Colonic mucosa (tissue), 4 donors: ENCODE measurements at places on chromosomes 16 and 17. TPM values are rescaled to one million over a fixed set of nuclear protein-coding genes. Genes with fewer than 3 reads are reported as not detected.

GRCh38 chr17:17466511-17466910 is 10.3 kb upstream of the MED9 start:
- no peak for DNase-seq

NACA2 gene
- total RNA-seq = not detected

- no peak for DNase-seq
Measured at GRCh38 chr16:20905576-20905975, 5.0 kb downstream of the LYRM1 start.

DNA sequence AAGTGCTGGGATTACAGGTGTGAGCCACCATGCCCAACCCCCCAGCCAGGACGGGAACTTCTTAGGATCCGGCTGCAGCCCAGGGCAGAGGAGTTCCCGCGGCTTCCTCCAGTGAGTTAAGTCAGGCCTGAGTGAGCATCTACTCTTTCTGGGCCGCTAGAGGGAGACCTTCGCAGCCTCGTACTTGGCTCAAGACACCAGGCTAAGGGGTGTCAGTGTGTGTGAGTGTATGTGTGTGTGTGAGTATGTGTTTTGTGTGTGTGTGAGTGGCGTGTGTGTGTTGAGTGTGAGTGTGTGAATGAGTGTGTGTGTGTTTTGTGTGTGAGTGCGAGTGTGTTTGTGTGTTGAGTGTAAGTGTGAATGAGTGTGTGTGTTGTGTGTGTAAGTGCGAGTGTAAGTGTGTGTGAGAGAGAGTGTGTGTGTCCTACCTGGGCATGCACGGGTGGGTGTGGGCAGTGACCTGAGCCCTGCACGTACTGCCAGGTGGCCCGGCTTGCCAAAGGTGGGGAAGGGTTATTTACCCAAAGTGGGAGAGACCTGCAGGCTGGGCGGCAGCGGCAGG is 58.5 kb downstream of the TMEM235 start:
- peak; percentile 79 for DNase-seq

DYNLRB2 gene
- not detected for total RNA-seq

UMOD gene
- not detected for total RNA-seq

ZNF385C gene
- total RNA-seq = 0.32 TPM

- DNase-seq = no peak
Measured at GRCh38 chr17:35809855-35810461, 674 bp downstream of the TAF15 start.

PYY gene
- total RNA-seq = 73.8 TPM

- DNase-seq = no peak
Measured at GRCh38 chr16:65312795-65313194, 190.9 kb upstream of the CDH11 start.

DNA sequence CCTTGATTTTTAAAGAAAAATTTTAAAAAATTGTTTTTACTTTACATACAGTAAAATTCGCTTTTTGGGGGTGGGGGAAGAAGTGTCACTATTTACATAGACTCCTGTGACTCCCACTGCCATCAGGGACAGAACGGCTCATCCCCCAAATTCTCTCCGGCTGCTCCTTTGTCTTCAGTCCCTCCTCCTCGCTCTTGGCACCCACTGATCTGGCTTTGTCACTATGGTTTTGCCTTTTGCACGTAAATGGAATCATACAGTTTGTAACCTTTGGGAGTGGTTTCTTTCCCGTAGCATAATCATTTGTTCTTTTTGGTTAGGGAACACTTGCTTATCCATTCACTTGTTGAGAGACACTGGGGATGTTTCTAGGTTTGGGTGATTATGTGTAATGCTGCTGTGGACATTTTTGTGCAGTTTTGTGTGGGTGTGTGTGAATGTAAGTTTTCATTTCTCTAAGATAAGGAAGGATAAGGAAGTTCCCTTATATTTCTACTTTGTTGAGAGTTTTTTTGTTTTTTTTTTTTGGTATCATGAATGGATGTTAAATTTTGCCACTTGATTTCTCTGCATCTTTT is 27.4 kb downstream of the RAB11FIP4 start:
- DNase-seq = no peak

TBC1D28 gene
- total RNA-seq = not detected

TNP2 gene
- not detected for total RNA-seq

DNA sequence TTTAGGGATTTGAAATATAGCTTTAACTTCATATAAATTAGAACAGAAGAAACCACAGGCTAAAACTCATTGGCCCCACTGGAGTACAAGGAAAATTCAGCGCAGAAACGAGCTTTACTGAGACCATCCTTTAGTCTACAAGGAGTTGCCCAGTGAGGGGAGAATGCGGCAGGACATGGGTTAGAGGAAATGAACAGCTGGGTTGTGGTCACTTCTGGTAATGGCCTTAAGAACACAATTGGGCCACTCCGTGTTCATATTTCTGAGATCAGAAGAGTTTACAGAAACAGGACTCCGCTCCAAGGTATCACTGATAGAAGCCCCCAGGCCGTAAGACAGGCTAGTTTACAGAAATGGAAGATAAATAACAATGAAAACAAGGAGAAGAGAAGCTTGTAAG is 188.3 kb downstream of the ZFHX3 start:
- no peak for DNase-seq

DNA sequence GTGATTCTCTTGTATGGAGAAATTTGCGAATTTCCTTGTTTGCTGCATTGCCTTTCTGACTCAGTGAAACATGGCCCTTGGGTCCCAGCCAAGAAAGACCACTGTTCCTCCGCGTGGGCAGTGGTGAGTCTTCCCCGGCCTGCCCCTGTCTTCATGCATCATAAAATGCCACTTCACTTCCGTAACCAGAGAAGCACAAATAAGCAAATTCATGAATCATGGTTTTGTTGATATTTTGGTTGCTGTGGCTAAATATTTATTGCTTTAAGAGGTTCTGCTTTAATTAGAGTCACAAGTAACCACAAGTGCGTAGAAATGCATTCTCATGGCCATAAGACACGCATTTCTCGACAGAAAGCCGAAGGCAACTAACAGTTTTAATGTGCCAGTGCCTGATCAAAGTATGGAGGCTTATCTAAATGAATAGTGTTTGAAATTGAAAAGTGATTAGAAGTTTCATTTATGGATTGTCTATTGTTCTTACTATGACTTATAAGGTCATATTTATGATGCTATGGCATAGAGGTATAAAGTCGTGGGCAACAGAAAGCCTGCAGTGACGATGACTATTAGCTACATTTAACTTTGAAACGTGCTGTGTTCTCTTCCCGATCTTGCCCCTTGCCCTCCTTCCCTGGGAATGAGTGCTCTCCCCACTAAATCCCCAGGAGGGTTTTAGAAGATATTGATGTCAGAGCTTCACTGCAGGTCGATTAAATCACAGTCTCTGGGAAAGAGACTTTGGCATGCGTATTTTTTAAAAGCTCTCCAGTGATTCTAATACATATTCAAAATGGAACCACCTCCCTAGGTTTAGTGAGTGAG is 76.0 kb downstream of the WIPI1 start:
- no peak for DNase-seq

NECAB2 gene
- 0.42 TPM for total RNA-seq

GRCh38 chr16:29710227-29711219 is 31.5 kb downstream of the QPRT start:
- DNase-seq = peak; percentile 45

DNA sequence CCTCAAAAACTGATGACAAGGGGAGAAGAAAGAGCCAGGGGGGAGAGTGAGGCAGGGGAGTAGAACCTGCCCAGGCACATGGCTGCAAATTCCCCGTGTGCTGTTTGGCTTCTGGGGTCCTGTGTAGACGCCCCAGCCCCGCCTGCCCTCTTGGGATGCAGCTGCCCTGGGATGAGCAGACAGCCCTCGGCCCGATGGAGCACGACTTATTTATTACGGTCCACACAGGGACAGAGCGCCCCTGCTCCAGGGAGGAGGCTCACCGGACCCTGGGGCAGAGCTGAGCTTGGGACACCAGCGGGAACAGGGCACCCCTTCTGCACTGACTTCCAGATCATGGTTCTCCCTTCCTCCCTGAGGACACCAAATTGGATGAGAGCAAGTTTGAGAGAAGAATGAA is 9.1 kb downstream of the LDHD start:
- DNase-seq = no peak

PLLP gene
- total RNA-seq = 11.6 TPM

DNA sequence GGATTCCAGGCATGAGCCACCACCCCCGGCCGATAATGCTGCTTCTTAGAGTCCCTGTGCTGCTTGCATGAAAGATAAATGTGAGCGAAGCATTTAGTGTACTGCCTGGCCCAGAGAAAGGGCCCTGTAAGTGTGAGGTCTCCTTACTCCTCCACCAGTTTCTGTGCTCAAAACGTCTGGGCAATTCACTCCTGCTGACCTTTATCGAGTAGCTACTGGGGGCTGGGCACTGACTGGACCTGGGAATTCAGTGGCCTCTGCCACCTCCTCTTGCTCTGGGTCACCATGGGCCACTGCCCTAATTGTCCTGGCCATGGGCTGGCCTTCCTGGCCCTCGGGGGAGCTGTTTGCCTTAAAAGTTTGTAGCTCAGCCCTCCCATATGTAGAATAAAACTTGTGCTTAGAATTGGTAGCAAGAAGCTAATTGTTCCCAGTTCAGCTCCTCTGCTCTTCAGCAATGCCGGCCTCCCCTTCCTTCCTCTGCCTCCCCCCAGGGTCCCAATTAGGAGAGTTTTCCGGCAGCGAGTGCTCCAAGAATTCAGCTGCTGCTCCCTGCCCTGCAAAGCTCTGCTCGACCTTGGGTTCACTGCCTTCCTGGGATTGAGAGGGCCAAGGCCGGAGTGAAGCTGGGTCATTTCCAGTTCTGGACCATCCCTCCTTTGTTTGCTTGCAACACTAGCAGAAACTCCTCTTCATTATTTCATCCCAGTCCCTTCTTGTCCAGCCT is 98.9 kb upstream of the CDC42EP4 start:
- no peak for DNase-seq

GRCh38 chr16:10599626-10600025 is 19.2 kb upstream of the EMP2 start:
- no peak for DNase-seq

DNA sequence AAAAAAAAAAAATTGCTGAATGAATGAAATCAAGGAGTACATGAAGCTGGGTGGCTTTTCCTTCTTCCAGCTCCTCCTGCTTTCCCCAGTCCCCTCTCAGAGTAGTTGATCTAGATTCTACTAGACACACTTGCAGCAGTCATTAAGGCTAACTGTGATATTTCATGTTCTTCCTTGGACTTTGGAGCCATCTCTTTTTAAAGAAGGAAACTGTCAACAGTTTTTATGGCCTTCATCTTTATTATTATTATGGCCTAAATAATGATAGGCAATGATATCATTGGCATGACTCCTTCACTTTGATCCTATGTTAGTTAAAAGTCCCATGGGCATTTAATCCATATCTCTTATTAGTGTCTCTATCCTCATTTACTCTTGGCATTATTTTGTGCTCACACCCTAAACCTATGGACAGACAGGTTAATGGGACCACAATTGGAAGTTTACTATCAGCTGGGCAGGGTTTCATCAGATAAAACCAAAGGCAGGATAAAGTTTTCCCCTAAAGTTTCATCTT is 9.7 kb downstream of the C17orf78 start:
- DNase-seq = no peak

TAC4 gene
- total RNA-seq = not detected

DNA sequence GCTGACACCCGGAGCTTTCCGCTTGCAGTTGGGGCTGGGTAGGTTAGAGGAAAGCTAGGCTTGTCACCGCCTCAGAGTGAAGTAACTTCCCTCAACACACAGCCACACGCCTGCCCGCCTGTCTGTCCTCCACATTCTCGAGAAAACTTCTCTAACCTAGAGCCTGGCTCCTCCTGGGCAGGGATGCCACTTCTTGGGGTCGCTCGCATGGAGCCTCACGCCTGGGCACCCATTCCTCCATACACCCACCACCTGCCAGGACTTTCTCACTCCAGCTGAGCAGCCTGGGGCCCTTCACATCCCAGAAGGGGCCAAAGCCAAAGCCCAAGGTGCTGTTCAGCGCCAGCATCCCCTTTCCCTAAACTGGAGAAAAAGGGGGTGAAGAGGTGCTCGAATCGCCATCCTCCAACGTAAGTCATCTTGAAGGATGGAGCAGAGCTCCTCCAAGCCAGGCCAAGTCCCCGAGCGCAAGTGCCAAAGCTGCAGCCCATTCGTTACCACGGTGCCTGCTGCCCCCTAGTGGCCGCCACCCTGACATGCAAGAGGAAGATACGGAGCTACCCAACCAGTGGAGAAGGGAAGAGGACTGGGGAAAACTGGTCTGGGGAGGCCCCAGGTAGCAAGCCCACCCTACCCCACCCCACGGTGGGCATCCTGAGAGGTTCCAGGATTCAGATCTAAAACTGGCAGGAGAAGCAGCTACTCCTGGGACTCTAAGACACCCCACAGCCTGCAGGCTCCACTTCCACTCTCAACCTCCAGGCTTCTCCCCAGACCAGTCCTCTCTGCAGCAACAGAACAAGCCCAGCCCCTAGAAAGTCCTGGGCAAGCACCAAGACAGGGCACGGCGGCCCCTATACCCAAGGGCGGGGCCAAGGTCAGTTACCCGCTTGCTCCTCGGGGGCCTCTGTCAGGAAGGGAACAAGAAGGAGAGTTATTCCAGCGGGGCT is 63.1 kb downstream of the MYO18A start:
- DNase-seq = peak; percentile 78

- no peak for DNase-seq
Measured at GRCh38 chr17:51359055-51359454, 98.7 kb downstream of the UTP18 start.

PRSS53 gene
- total RNA-seq = 2.6 TPM

DNA sequence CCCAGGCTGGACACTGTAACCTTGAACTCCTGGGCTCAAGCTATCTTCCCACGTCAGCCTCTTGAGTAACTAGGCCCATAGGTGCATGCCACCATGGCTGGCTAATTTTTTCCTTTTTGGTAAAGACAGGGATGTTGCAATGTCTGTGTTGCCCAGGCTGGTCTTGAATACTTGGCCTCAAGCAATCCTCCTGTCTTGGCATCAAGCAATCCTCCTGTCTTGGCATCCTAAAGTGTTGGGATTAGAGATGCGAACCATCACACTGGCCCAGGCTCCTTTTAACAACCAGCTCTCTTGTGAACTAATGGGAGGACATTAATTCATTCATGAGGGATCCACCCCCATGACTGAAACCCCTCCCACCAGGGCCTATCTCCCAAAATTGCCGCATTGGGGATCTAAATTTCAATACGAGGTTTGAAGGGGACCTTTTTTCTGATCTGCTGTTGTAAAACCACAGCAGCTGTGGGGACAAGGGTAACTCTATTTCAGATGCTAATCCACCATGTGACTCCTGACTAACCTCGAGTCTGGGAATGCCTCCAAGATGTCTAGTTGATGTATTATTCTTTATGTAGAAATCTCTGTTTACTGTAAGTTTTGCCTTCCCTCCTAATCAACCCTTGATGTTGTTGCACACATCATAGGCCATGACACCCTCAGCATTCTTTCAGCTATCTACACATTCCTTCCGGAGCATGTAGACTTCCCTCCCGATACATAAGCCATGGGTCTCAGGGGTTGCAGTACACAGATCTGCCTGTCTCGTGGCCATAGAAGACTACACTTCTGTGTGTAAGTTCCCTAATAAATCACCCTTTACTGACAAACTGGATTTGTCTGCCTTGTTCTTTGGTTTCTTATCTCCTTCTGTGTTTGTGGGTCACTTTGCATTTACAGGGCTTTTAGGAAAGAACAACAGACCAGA is 37.6 kb downstream of the RNF112 start:
- DNase-seq = no peak

DNA sequence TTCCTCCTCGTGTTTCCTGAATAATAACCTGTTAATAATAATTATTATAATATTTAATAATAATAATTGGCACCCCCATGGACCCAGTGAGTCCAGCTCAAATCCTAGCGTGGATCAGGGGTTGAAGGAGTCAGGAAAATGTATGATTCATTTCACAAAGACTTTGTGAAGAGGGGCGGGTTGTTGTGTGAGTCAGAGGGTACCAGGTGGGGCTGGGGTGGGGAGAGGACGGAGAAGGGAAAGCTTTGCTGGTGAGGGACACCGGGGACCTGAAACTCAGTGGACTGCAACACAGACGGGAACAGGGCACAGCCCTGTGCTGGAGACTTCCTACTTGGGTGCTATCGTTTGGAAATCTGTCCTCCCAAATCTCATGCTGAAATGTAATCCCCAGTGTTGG is 3.1 kb upstream of the ADORA2B start:
- no peak for DNase-seq
